ENCODE measurements at places on chromosomes 12 and 14.

DNA sequence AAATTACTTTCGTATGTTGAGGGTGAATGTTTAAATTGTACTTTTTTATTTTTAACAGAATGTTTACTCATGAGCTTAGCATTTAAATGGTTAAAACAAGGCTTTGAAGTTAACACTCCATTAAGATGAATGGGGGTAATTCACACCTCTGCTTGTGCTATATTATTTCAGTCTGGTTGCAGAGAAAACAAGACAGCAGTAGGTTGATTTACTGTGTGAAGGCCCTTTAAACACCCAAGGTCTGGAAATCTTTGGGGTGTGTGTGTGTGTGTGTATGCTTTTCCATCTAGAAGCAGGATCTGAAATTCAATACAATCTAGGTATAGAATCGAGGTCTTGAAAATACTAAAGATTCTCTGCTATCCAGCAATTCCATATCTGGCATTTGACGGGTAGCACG is 83.8 kb downstream of the SLC38A6 start:
- DNase-seq = no peak

DNA sequence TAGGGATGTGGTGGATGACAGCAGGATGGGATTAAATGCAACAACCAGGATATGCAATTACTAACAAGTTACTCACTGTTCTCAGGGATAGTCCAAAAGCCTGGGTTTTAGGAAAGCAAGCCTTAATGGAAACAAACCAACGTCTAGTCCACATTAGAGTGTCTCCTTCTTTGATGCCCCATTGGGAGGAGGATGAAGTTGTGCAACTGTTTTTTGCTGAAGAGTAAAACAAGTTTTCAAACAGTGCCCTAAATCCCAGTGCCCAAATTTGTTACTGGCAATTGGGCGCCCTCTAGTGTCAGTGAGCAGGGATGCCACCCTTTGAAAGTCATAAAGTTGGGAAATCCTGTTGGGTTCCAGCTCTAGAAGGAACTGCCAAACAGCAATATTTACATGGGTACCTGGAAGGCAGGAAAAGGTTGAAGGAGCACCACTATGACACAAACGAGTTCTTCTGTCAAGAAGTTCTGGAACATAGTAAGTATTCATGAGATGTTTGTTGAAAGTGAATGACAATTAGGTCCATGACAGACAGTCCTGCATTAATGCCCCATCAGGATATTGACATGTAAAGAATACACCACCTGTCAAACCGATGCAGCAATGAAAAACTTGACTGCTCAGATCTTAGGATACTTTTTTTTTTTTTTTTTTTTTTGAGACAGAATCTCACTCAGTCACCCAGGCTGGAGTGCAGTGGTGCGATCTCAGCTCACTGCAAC is 11.1 kb upstream of the DPF3 start:
- no peak for DNase-seq

DNA sequence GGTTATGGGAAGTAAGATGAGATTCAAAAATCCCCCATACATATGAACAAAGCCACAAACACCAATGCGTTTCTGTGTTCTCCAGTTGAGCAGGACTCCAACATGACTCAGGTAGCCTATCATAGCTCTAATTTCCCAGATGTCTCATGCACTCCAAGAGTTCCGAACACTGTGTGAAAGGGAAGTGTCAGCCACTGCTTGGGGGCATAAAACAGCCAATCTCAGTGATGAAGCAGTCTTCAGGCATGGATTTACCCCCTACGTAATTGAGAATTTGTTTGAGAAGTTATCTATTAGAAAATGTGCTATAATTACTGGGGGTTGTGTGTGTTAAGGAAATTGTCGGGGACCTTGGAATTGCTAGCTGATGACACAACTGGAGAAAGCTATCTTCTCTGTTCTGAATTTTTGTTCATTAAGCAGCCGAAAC is 153.9 kb upstream of the AVPR1A start:
- no peak for DNase-seq

DNA sequence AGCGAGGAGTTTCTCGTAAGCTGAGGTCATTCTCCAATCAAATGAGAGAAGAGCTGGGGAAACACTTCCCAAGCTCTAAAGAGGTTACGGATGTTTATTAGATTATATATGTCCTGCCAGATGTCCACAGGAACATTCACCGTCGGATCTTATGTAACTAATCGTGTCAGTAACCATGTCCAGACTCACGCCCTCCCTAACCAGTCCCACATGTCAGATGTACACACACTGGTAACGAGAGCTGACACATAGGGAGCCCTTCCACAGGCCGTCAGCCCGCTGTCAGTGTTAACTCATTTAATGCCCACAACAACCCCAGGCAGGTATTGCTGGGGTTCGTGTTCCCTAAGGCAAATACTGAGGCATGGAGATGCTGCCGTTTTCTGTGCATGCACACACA is 223.7 kb upstream of the RTL1 start:
- no peak for DNase-seq

DNA sequence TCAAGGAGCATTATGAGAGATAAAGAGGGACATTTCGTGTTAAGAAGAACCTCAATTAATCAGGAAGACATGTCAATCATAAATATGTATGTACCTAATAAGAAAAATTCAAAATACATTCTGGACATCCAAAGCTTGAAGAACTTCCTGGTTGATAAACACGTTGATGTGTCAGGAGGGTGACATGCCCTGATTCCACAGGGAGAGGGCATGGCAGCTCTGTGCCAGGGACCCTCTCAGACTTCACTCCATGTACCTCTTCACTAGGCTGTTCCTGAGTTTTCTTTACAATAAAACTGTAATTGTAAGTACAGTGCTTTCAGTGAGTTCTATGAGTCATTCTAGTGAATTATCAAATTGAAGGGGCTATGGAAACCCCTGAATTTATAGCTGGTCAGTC is 163.5 kb downstream of the CFAP54 start:
- DNase-seq = no peak

DNA sequence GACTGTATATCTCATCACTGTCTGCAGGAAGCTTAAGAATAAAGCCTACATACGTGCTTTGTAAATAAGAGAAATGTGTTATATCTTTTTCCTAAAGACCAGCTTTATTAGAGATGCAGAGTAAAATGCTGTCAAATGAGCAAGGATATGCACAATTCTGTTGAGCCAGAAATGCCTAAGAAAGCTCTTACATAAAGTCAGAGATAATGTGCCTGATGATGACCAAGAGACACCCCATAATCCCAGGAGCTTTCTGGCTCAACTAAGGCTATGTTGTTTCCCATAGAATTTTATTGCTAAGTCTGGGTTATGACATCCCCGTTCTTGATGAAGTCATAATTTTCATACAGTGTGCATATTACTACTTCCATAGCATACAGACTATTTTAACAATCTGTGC is 209.9 kb downstream of the GALC start:
- no peak for DNase-seq

GRCh38 chr12:19474147-19474546 is 34.9 kb downstream of the AEBP2 start:
- no peak for DNase-seq

GRCh38 chr14:101365329-101366158 is 195.8 kb upstream of the DIO3 start:
- no peak for DNase-seq

- DNase-seq = peak; percentile 11
Observed at GRCh38 chr12:50222275-50222783, 55.2 kb upstream of the CERS5 start.

DNA sequence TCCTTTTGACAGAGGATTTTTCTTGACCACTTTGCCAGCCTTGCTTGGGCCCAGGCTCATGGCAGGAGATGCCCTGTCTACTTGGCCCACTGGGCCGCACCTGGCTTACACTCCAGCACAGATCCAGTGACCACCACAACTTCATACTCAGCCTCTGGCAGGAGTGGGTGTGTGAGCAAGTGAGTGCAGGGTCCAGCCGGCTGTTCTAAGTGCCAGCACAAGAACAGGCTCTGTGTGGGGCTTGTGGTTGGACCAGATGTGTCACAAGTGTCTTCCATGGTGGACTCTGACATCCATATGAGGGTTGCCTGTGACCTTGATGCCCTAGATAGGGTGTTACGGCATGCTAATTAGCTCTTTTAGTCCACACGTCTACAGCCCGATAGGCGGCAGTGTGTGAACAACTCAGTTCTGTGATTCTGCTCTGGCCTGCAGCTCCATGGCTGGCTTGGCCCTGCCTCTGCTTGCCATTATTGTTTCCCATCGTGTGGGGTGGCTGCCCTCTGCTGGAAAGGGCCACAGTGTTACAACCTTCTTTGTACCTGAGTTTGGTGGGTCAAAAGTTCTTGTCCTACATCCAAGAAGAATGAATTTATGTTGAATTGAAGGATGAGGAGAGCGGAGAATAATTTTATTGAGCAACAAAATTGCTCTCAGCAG is 1089.1 kb downstream of the SLC6A15 start:
- DNase-seq = no peak

GRCh38 chr12:117966511-117966910 is 2.3 kb downstream of the KSR2 start:
- no peak for DNase-seq

- no peak for DNase-seq
Observed at GRCh38 chr14:90416720-90417119, 19.9 kb downstream of the CALM1 start.

- no peak for DNase-seq
Observed at GRCh38 chr14:104931771-104932675, 7.3 kb downstream of the PLD4 start.

GRCh38 chr14:31746326-31746725 is 185.1 kb downstream of the NUBPL start:
- DNase-seq = no peak

DNA sequence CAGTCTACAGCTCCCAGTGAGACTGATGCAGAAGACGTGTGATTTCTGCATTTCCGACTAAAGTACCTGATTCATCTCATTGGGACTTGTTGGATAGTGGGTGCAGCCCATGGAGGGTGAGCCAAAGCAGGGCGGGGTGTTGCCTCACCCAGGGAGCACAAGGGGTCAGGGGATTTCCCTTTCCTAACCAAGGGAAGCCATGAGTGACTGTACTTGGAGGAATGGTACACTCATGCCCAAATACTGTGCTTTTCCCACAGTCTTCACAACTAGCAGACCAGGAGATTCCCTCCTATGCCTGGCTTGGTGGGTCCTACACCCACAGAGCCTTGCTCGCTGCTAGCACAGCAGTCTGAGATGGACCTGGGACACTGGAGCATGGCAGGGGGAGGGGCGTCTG is 21.0 kb upstream of the ABCC9 start:
- no peak for DNase-seq

GRCh38 chr12:50257236-50258166 is 25.8 kb downstream of the LIMA1 start:
- no peak for DNase-seq

- no peak for DNase-seq
Observed at GRCh38 chr12:47504775-47505446, 200.9 kb downstream of the RPAP3 start.

DNA sequence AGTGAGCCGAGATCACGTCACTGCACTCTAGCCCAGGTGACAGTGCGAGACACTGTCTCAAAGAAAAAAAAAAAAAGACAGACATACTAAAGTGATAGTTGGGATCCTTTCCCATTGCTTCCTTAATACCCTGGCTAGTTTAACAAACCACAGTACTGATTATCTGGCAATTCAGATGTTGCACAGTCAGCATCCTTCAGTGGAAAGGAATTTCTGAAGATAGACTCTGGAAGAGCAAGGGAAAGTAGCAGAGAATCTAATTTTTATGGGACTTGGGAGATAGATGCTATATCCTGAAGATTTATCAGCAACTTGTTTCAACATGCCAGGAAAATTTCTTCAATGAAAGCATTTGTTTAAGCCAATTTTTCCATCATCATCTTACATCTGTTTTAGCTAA is 6.5 kb upstream of the PPFIBP1 start:
- DNase-seq = no peak

DNA sequence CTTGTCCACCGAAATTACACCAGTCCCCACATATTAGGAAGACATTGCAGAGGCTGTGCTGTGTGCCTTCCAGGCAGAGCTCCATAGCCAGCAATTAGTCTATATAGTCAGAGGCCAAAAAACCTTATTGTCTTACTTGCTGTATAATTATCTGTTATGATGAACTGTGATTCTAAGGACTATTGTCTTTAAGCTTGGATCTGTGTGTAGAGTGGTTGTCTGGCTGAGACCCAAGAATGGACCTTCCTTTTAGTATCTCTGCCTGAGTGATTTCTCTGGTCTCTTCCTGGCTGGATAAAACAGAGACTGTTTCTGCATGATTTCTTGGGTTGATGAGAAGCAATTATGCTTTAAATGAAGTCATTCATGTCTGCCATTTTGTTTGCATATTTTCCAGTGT is 465.3 kb downstream of the PRKD1 start:
- peak; percentile 94 for DNase-seq

- DNase-seq = no peak
Observed at GRCh38 chr12:78388461-78388860, 476.1 kb upstream of the SYT1 start.

DNA sequence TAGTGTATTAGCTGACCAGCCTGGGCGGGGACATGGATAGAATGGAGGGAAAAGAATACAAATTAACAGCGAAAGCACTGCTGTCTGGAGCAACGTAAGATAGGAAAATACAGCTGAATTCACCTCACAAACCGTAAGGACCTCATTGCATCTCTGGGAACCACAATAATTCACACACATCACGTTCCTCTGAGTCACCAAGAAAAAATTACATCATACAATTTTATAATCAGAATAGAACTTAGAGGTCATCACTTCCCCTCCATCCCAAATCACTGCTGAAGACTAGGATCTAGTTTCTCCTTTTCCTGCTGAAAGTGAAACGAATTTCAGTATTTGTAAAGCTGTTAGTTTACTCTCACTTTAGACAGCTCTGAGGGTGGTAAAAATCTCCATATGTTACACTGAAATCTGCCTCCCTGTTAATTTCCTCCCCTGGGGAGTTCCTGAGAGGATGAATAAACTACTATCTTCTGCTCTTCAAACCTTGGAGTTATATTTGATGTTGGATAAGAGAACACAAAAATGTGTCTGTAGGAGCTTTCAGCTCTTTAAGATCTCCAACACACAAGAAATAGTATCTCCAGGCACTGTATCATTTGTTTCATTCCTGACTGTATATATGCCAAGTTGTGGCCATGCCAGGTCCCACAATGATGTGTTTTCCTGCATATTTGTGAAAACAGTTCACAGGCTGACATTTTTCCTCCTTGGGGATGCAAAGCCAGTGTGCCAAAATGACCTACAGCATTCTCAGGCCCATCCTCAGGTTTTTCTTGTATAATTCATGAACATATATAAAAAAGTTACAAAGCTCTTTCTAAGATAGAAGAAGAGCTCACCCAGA is 63.8 kb upstream of the SSTR1 start:
- DNase-seq = no peak

- DNase-seq = no peak
Observed at GRCh38 chr14:34750670-34751069, 36.3 kb upstream of the CFL2 start.

GRCh38 chr12:18932211-18932610 is 194.3 kb downstream of the CAPZA3 start:
- no peak for DNase-seq

- DNase-seq = no peak
Observed at GRCh38 chr12:27164330-27165040, 79.6 kb upstream of the STK38L start.

GRCh38 chr12:117469883-117470483 is 108.6 kb upstream of the NOS1 start:
- DNase-seq = no peak

- no peak for DNase-seq
Observed at GRCh38 chr14:80634106-80634758, 307.3 kb downstream of the CEP128 start.

- no peak for DNase-seq
Observed at GRCh38 chr12:53115112-53115890, 12.0 kb downstream of the SOAT2 start.
